ENCODE measurements at places on chromosomes 7 and 10.

GRCh38 chr10:11180228-11180627, 162.6 kb downstream of the CELF2 start:
- DNase-seq: no peak

DNA sequence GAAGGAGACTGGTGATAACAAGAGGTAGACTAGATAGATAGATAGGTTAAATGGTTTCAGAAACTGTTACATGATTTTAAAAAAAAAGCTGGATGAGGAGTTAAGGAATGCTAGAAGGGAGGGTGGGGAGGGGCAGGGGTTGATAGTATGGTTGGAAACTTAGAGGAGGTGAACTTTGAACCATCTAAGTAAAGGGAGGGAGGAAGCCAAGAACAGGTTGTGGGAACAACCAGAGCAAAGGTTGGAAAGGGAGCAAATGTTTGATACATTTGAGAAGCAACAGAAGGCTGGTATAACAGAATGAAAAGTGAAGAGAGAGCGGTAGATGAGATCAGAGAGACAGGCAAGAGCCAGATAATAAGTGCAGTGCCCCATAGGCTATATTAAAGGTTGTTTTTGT, 224.8 kb downstream of the FOXP2 start:
- DNase-seq: no peak

GRCh38 chr10:36385693-36386092, 739.7 kb upstream of the ANKRD30A start:
- no peak for DNase-seq

DNA sequence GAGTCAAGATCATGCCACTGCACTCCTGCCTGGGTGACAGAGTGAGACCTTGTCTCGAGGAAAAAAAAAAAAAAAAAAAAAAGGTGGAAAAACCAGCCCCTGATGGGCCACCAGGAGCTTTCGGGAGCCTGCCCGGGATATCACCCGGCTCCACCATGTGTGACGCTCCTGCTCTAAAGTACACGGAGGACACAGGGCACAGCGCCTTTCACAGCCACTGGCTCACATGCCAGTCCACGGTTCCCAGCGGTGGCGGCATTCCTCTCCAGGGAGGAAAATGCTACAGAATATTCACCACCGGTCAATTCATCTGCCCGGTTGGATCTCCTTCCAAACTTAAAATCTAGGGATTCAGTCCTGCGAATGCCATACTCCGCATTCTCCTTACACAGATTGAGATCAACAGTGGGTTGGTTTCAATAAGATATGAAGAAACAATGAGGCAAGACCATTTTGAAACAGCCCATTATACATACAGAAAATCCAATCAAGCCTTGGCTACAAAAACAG, 81.2 kb downstream of the CTBP2 start:
- no peak for DNase-seq

Measured in NCI-H1694 treated with DMSO at 0.1 percent for 48 hours (cell line).